A673 (cell line): ENCODE measurements at places on chromosomes 2 and 18. TPM values are rescaled to one million over a fixed set of nuclear protein-coding genes. Genes with fewer than 3 reads are reported as not detected.

DCDC2C gene
- 0.43 and 0.81 TPM in 2 replicates for total RNA-seq

GRCh38 chr18:64377446-64377845 lies 228.6 kb upstream of the LINC00305 start:
- no peak for DNase-seq

- DNase-seq = peak; percentile 46
Measured at GRCh38 chr2:76998704-76999103, 523.5 kb downstream of the LRRTM4 start.

NOSTRIN gene
- total RNA-seq = not detected in 2 replicates

GRCh38 chr2:98245491-98245890 lies 100.8 kb upstream of the CNGA3 start:
- no peak for DNase-seq

SPEG gene
- total RNA-seq = 8.4 and 15.7 TPM in 2 replicates

GRCh38 chr2:105143094-105143466 lies 98.5 kb upstream of the GPR45 start:
- no peak for DNase-seq

DNA sequence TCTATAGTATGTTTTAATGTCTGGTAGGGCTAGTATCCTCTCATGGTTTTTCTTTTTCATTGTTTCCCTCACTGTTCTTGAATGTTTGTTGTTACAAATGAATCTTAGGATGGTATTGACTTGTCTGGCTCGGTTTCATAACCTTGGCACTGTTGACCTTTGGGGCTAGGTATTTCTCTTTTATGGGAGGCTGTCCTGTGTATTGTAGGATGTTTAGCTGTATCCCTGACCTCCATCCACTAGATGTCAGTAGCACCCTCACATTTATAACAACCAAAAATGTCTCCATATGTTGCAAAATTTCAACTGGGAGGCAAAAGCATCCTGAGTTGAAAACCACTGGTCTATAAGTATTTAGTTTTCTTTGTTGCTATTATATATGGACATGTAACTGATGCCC lies 7.0 kb upstream of the AOX1 start:
- DNase-seq = peak; percentile 48

COPS9 gene
- total RNA-seq = 119 and 136 TPM in 2 replicates

- no peak for DNase-seq
Measured at GRCh38 chr2:169853041-169853668, 25.9 kb downstream of the UBR3 start.

GRCh38 chr18:75257605-75258004 lies 47.0 kb downstream of the TSHZ1 start:
- DNase-seq = no peak

GRCh38 chr2:64932371-64933216 lies 56.6 kb upstream of the SLC1A4 start:
- DNase-seq = no peak

DNA sequence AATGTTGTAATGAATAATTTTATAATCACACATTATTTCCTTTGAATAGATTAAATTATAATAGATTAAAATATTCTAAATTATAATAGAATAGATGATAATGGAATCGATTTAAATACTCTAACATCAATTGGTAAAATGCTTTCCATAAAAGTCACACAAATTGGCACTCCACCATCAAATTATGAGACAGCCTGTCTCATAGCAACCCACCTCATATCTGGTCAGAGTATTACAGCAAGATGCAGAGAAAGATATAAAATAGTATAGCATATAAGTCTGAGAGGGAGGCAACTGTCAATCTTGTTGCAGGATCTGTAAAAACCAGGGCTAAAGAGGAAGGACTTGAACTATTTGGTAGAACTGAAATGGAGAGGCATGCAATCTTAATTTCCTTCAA lies 98.4 kb upstream of the NCKAP5 start:
- no peak for DNase-seq

GRCh38 chr18:58584200-58585127 lies 44.4 kb downstream of the ALPK2 start:
- DNase-seq = peak; percentile 76

DNA sequence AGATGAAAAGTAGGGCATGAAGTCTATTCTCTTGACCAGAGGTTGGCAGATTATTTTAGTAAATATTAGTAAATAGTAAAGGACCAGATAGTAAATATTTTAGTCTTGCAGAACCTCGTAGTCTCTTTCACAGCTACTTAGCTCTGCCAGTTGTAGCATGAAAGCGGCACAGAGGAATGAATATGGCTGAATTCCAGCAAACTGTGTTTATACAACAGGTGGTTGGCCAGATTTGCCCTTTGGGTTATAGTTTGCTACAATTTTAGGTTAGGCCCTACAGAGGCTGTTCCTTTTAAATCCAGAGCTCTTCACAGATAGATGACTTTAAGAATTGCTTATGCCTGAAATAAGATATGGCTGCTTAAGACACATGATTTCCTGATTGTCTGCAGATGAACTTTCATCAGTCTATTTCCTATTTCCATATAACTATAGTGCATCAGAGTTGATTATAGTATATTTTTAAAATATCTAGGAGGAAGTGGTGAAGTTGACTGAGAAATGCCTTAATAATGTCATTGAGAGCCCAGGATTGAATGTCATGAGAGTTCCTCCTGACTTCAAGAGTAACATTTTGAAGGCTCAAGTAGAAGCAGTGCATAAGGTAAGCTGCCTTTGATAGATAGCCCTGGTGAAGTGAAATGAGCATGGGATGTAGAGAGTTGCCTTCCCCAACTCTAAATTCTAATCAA lies 80.5 kb downstream of the TMEM185B start:
- DNase-seq = no peak

DNA sequence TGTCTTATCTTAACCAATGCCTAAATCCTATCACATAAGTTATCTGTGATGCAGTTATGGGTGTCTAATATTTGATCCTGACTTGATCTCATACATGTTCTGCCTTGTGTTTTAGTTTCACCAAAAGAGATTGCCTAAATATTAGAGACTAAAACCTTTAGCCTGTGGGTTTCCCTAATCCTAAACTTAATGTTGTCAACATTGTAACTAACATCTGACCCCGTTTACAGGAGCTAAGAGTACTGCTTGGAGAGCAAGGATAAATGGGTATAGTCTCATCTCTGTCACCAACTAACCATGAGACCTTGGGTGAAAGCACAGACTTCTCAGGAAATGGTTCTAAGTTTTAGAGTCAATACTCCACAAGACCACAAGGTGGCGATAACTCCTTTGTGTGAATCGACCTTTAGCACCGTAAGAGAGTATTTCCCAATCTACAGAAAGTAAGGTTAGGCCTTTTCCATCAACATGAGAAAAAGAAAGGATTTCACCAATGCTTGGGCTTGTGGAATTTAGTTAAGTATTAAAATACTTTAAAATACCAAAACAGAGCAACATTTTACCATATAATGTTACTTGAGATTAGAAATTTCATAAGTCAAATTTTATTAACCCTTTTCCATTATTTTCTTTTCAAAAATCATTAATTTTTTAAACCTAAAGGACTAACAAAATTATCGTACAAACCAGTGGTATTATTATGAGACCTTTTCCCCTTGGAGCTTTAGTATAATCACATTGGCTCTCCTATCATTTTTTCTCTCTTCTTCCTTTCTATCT lies 60.5 kb downstream of the G6PC2 start:
- peak; percentile 79 for DNase-seq

DNA sequence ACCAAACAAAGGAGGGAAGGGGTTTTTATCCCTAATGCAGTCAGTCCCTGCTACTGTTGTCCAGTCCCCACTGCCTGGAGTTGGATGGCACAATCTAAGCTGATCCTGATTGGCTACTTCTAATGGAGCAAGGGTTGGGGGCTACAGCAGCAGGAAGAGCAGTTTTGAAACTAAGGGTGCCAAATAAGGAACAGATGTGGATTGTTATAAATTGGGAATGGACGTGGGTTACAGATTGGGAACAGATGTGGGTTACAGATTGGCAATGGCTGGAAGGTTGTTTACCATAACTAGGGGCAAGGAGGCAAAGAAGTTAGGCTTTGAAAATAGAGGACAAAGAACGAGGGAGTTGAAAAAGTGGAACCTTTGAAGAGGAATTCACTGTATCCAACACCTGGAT lies 16.0 kb upstream of the PROM2 start:
- no peak for DNase-seq
